Cardiac fibroblast (primary cell): ENCODE measurements at places on chromosomes 2 and 18.

DNA sequence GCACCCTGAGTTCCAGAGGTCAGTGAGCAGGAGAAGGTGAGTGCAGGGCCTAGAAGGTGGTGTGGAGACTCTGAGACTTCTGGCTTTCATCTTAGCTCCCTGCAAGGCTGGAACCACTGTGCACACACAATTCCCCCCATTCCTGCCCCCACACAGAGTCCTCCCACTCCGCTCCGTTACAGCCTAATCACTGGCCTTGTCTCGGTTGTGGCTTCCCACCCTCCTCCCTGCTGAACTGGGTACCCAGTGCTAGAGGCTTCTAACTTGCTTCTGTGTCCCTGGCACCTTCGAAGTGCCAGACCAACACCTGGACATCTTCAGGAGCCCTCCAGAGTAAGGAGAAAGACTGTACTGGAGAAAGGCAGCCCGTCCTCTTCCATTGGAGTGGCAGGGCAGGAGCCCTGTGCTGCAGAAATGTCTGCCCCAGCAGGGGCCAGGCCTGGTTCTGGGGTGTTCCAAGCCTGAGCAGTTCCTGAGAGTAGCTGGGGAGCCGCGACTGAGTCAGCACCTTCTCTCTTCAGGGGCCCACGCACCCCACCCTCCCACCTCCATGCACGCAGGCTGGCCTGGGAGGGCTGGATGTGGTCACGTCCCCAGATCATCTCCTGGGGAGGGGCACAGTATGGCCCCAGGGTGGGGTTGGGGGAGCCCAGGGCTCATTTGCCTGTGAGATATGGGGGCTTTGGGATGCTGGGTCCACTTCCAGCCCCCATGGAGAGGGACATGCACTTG is 23.4 kb downstream of the CROCC2 start:
- DNase-seq: no peak

GRCh38 chr18:47745227-47745626 is 185.2 kb downstream of the SMAD2 start:
- DNase-seq: no peak

- DNase-seq: no peak
These were observed 43.0 kb upstream of the HNMT start for GRCh38 chr2:137921105-137921880.

GRCh38 chr2:70946832-70947442 is 11.2 kb downstream of the ATP6V1B1 start:
- DNase-seq: peak; percentile 73

GRCh38 chr18:60892855-60893254 is 440.4 kb upstream of the CDH20 start:
- peak; percentile 43 for DNase-seq

GRCh38 chr2:218570850-218571249 is 2.2 kb downstream of the CNOT9 start:
- DNase-seq: peak; percentile 64

- peak; percentile 22 for DNase-seq
These were observed 236.7 kb downstream of the TCF4 start for GRCh38 chr18:55351241-55351691.

DNA sequence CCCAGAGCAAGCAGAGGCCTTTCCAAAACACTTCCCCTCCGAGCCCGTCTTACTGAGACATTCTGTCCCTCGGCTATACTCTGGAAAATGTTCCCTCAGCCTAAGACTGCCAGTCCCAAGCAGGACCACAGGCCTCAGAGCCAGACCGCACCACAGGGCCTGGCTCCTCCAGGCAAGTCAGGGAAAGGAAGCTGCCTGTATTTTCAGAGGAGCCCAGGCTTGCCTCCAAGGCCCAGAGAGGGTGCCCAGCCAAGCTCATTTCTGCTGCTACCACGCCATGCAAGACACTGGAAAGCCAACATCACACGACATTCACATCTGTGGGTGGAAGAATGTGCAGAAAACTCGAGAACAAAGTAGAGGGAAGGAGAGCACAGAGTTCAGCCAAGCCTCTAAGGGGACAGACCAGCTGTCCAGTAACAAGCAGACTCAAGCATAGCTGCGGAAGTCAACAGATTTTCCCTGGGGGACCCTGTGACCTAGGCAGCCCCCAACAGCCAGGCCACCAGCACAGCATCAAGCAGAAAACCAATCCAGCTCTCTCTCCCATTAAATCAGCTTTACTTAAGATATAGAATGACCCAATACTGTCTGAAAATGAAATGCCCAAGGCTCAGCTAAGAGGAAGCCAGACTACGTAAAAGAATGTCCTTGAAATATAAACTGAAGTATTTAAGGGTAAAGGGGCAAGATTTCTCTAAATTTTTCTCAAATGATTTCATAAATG is 123.9 kb downstream of the ZFP36L2 start:
- DNase-seq: no peak

DNA sequence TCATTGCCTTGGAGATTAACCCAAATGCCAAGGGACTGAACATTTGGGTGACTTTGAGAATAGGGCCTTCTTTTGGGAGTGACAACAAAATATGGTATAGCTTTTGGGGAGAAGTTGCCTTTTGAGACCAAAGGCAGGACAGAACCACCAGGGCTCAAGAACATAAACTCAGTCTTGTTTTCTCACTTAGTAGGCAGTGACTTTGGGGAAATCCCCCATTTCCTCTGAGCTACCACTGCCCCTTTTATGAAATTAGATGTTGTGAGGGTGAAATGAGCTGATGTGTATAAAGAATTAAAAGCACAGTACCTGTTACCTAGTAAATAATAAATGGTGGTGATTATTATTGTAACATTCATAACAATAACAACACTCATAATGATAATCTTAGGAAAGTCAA is 36.5 kb downstream of the GPD2 start:
- DNase-seq: no peak

- DNase-seq: peak; percentile 80
These were observed 254.7 kb downstream of the MREG start for GRCh38 chr2:215758691-215759090.

DNA sequence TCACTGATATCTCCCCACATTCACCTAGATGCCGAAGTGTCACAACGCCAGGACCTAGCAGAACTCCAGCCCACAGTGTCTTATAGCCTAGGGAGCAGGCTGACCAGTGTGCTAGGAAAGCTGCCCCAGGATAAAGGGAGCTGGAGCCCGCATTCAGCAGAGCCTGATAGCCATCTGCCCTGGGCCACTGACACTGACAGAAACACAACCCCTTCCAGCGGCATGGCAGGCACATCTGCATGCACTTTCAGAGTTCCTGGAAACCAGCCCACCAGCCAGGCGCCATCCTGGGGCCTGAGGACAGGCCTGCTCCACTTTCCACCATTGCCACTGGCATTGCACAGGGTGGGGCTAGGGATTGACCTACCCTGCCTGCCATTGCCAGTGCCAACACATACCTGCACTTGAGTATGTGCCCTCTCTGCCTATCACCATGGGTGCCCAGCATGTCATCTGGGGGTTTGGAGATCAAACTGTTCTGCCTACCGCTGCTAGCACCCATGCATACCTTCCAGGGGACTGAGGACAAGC is 290.1 kb upstream of the KLHL14 start:
- DNase-seq: no peak

GRCh38 chr2:43125090-43125998 is 101.1 kb downstream of the ZFP36L2 start:
- DNase-seq: no peak

- peak; percentile 28 for DNase-seq
These were observed 737.6 kb downstream of the LRP1B start for GRCh38 chr2:141393214-141393545.

DNA sequence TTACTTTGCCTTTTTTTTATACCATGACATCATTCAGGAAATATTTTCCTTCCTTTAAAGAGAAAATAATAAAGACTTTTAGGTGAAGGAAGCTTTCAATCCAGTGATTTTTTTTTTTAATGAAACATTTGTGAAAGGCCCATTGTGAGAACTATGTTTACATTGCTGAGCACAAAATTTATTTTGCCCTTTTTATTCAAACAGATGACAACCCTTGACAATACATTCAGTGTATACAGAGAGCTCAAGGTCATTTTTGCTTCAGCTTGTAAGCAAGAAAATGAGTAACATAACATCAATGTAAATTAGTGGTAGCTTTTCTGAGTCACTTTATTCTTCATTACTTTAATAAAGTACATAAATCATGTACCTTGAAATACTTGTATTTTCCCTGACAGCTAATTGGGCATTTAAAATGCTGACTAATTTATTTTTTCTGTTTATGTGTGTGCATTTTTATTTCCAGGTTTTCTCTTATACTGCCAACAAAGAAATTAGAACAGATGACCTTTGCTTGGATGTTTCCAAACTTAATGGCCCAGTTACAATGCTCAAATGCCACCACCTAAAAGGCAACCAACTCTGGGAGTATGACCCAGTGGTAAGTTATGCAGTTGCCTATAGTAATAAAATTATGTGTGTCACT is 121.6 kb downstream of the GALNT1 start:
- peak; percentile 23 for DNase-seq

DNA sequence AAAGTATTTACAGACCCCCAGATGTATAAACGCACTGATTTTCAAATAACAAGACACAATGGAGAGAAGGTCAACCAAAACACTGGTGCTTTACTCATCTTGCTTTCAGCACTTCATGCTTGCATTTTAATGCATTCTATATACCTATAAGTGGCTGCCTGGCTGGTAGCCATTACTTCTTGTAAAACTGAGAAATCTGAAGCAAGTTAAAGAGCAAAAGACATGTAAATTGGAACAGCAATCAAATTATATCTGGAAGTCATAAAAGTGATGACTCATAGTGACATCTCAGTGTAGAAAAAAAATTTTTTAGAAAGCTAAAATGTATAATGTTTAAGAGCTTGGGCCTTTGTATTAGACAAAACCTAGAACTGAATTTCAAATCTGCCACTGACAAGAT is 106.2 kb downstream of the CCDC141 start:
- DNase-seq: no peak

GRCh38 chr18:62880673-62881364 is 165.5 kb downstream of the PHLPP1 start:
- no peak for DNase-seq

GRCh38 chr2:71901466-71901865 is 246.2 kb downstream of the CYP26B1 start:
- no peak for DNase-seq

DNA sequence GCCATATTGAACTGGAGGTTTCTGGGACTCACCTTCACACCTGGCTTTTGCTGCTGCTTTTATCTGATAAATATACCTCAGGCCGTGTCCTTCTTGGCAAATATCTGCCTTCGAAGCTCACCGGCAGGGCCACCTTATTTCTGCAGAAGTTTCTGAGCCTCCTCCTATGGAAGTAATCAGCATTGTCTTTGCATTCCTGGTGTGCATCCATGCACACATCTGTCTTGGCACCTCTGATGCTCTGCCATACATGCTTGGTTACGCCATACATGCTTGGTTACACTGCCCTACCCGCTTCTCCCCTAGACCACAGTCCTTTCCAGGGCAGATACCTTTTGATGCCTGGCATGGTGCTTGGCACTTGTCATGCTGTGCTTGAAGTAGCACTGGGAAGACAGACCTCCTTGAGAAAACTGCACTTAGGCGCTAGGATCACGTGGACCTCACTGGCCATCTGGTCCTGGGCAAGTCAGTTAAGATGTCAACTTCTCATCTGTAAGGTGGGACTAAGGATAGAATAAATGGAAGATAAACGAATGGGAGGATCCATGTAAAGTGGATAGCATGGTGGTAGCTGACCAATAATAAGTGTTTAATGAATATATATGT is 66.8 kb downstream of the ZNF236 start:
- DNase-seq: no peak

DNA sequence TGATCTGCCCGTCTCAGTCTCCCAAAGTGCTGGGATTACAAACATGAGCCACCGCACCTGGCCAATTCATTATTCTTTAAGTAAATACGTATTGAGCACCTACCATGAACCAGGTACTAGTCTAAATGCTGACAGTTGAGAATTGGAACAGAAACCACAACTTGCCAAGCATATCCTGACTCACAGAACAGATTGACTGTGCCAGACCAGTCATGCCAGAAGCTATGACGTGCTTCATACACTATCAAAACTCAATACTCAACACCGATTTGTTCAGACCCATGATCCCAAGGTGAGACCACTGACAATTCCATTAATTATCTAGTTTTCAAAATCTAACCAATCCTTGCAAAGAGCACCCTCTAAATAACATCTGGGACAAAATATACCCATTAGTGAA is 148.6 kb downstream of the B3GNT2 start:
- no peak for DNase-seq

GRCh38 chr2:231667496-231667895 is 40.8 kb upstream of the PTMA start:
- no peak for DNase-seq

- no peak for DNase-seq
These were observed 2.0 kb upstream of the CAPN14 start for GRCh38 chr2:31219131-31219969.

DNA sequence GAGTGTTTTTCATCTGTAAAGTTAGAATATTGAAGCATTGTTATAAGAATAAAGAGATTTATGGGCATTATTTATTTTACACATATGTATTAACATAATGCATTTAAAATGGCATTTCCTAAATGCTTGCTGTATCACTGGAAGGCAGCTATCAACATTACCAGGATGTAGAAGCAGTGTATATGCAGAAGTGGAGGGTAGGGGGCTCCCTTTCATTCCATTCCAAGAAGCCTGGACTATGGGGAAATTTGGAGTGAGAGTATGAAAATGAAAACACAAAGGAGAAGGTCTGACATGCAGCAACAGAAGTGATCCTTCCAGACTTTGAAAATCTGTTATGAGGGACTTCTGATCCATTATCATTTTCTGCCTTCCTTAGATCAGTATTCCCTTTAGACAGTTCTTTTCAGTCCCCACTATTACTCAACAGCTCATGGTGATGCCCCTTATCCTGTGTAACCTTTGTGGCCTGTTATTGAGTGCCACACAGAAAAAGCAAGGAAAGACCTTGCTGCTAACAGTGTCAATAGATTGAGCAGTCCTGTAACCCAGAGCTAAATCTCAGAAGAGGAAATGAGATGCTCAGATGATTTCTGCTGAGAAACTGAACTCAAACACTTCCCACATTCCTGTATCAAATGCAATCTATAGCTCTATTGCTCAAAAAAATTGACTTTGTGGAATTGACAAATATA is 216.6 kb downstream of the HNMT start:
- DNase-seq: peak; percentile 11

DNA sequence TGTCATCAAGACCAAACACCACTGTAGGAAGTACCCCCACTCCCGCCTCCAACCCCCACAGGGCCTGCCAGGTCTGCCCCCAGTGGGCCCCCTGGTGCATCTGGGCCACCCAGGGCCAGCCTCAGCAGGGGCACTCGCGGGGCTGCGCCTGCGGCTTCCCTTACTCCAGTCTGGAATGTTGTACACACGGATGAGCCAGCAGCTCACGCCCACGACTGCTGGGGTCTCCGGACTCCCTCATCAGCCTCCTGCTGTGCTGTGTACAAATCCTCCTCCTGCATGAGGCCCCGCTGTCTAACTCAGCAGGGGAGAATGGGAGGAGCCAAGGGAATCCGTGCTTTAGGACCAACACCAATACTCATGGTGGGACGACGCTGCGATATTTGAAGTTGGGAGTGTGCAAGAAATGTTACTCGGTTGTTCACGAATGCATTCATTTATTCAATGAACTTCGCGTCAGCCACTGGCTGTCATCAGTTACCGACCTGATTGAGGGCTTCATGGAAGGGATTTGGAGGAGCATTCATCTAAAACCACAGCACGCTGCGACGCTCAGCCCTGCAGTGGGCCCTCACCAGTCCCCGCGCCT is 654 bp upstream of the ASB1 start:
- DNase-seq: peak; percentile 75

- DNase-seq: no peak
These were observed 40.6 kb downstream of the FARSB start for GRCh38 chr2:222615320-222615719.
